ENCODE measurements at places on chromosomes 4 and X. TPM values are rescaled to one million over a fixed set of nuclear protein-coding genes. Genes with fewer than 3 reads are reported as not detected.

TMEM185A gene
- 10.3 TPM for total RNA-seq

GNRHR gene
- total RNA-seq = not detected

UGT2B10 gene
- not detected for total RNA-seq

ELOVL6 gene
- total RNA-seq = 15.2 TPM

SMIM43 gene
- total RNA-seq = 18.8 TPM

RNF113A gene
- 20.4 TPM for total RNA-seq

SLC16A2 gene
- 11.8 TPM for total RNA-seq

GBA3 gene
- total RNA-seq = not detected

IKBKG gene
- total RNA-seq = 58.2 TPM

FGD1 gene
- total RNA-seq = 10.9 TPM

SGMS2 gene
- 10.5 TPM for total RNA-seq

NEIL3 gene
- total RNA-seq = 8.4 TPM

NSD2 gene
- total RNA-seq = 27.1 TPM

CENPI gene
- 6.5 TPM for total RNA-seq

HMX1 gene
- not detected for total RNA-seq

PNMA6A gene
- total RNA-seq = 0.80 TPM

KLHL34 gene
- total RNA-seq = not detected

GRIA2 gene
- not detected for total RNA-seq

LIMCH1 gene
- total RNA-seq = 1.4 TPM

ITIH6 gene
- not detected for total RNA-seq

ESX1 gene
- total RNA-seq = not detected

BMP3 gene
- total RNA-seq = 0.08 TPM

CLCN4 gene
- 4.1 TPM for total RNA-seq

STBD1 gene
- 5.0 TPM for total RNA-seq

APELA gene
- not detected for total RNA-seq

USP51 gene
- 0.65 TPM for total RNA-seq

CCNG2 gene
- total RNA-seq = 12.2 TPM

ATOH1 gene
- total RNA-seq = not detected

ZNF711 gene
- 1.9 TPM for total RNA-seq

UGT8 gene
- not detected for total RNA-seq

NMU gene
- 0.80 TPM for total RNA-seq

CT83 gene
- total RNA-seq = not detected

BEX5 gene
- not detected for total RNA-seq

NLRP2B gene
- not detected for total RNA-seq

CXCL5 gene
- 10.9 TPM for total RNA-seq

UGT2B17 gene
- total RNA-seq = not detected

PHKA1 gene
- total RNA-seq = 5.3 TPM

GSTCD gene
- total RNA-seq = 15.4 TPM

MAGEA6 gene
- total RNA-seq = not detected

AMTN gene
- not detected for total RNA-seq

GPR173 gene
- 9.8 TPM for total RNA-seq

FANCB gene
- 2.2 TPM for total RNA-seq

SLC10A4 gene
- not detected for total RNA-seq

GYPE gene
- total RNA-seq = 1.0 TPM

PRSS48 gene
- total RNA-seq = not detected

LDB2 gene
- 10.2 TPM for total RNA-seq

GAGE2A gene
- not detected for total RNA-seq

ENPP6 gene
- 0.13 TPM for total RNA-seq

ADH4 gene
- total RNA-seq = not detected

MTNR1A gene
- 0.48 TPM for total RNA-seq

MAGT1 gene
- total RNA-seq = 69.2 TPM

MAGEC2 gene
- total RNA-seq = not detected

CLDN22 gene
- total RNA-seq = not detected

TCEAL6 gene
- not detected for total RNA-seq

KIF4A gene
- 11.5 TPM for total RNA-seq

OTC gene
- not detected for total RNA-seq

FATE1 gene
- not detected for total RNA-seq

SLC25A6 gene
- total RNA-seq = 634 TPM

MID1IP1 gene
- 88.7 TPM for total RNA-seq

All from epithelial cell of alveolus of lung (primary cell).